ENCODE measurements at places on chromosomes 3 and 15. TPM values are rescaled to one million over a fixed set of nuclear protein-coding genes. Genes with fewer than 3 reads are reported as not detected.
A peak's percentile ranks its signal among the peaks of the same experiment; 100 is the strongest.

CD86 gene
- total RNA-seq = not detected

GRCh38 chr15:68640791-68641331 is 62.1 kb downstream of the CORO2B start:
- no peak for DNase-seq

DNA sequence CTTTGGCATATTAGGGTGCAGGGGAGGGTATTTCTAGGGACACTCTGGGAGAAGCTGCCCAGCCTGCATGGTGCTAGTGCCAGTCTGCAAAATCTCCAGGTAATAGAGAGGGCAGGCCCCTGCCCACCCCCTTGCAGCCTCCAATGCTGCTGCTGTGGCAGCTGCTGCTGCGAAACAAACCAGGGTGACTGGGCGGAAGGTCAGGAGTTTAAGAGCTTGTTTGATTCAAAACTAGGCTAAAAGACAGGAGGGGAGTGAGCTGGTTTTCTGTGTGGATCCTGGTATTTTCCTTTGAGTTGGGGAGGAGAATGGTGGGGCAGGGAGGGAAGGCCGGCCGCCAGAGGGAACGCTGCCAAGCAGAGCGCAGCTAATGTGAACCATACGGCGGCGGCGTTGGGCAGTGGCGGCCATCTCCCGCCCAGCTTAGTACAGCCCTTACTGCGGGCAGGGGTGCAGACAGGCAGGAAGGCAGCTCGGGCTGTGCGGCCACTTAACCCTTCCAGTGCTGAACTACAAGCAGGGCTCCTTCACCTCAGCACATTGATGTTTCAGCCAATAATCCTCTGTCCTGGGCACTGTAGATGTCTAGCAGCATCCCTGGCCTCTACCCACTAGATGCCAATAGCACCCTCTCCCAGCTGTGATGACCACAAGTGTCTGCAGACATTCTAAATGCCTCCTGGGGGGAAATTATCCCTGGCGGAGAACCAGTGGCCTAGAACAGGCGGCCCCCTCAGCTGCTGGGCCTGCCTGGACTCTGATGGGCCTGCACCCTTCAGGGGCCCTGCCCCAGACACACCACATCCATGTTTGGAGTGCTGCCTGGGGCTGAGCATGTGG is 125.7 kb downstream of the EEFSEC start:
- peak; percentile 67 for DNase-seq

DNA sequence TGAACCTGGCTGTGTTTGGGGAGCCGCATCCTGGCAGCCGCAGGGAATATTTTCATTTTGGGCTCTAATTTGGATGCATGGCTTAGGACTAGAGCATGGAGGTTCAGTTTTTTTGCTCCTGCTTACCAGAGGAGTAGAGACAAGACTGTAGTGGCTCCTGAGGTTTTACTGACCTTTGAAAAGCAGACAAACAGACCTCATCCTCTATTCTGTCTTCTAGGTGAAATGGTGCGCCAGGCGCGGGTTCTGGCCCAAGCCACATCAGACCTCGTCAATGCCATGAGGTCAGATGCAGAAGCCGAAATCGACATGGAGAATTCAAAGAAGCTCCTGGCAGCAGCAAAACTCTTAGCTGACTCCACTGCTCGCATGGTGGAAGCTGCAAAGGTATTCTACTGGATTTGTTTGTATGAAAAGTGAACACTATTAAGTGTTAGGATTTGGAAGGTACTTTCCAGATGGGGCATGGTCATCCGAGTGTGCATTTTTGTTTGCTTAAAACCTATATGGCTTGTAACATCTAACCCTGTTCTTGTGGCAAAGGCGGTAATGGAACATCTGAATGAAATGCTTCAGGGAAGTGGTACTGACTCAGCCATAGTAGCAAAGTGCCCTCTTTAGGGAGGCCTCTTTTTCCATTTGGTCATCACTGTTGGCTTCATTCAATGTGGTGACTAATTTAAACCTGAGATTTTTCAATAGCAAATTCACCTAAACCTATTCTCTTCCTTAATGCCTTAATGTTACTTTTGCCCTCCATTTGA is 330.7 kb upstream of the TPM1 start:
- DNase-seq = peak; percentile 38

NOX5 gene
- 1.1 TPM for total RNA-seq

DNA sequence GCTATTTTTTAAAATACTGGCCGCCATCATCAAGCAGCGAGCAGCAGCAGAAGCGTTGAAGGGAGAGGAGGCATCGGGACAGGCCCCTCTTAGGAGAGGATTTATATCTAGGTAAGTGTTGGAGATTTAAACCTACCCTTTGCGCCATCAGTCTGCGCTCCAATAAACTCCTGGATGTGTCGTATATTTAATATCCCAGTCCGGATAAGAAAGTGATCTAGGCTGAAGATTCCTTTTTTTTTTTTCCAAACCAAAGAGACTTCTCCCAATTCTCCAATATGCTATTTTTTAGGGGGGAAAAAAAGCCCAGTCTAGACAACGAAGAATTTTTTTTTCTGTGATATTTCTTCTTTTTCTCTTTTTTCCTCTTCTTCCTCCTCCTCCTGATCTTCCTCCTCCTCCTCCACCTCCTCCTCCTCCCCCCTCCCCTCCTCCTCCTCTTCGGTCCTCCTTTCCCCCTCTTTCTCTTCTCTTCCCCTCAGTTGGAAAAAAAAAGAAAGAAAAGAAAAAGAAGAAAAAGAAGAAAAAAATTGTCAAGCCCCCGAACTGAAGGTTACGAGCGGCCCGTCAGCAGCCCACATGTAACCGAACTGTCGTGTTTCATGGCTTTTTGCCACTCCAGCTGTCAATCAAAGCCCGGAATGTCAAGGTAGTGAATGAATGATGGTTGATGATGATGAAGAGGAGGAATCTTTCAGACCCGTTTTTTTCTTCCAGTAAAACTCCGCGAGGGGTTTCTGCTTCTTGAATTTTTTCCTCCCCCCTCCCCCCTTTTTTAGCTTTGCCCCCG is 835 bp downstream of the MEIS2 start:
- DNase-seq = peak; percentile 55

DNA sequence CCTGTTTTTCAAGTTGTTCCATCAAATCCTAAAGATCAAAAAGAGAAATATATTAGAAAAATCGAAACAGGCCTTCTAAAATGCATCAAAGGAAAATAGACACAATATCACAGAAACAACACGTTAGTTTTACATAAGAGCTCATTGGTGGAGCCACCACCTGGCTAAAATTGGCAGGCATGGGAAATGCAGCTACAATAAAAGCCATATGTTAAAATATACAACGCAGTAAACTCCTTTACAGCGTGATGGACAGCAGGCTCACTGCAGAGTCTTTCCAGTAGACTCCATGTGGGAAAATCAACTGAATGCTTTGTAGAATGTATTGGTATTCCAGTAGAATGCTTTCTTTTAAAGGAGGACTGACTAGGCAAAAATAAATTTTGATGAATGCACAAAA is 40.9 kb upstream of the MYO5C start:
- no peak for DNase-seq

DNA sequence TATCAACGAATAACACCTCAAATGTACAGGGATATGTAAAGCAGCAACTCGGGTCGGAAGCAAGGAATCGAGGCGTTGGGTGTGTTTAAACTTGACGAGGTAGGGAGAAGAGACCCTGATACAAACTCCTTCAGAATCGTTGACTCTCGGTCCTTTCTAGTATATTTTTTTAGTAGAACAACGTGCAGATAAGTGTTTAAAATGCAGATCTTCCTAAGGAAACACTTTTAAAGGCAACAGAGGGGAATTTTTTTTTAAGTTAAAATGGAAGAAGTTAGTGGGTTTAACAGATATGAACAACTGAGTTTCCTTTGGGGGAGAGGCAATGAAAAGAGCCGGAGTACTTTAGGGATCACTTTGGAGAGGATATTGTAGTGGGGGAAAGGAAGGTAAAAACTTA is 1.1 kb upstream of the KPNA4 start:
- no peak for DNase-seq

DNA sequence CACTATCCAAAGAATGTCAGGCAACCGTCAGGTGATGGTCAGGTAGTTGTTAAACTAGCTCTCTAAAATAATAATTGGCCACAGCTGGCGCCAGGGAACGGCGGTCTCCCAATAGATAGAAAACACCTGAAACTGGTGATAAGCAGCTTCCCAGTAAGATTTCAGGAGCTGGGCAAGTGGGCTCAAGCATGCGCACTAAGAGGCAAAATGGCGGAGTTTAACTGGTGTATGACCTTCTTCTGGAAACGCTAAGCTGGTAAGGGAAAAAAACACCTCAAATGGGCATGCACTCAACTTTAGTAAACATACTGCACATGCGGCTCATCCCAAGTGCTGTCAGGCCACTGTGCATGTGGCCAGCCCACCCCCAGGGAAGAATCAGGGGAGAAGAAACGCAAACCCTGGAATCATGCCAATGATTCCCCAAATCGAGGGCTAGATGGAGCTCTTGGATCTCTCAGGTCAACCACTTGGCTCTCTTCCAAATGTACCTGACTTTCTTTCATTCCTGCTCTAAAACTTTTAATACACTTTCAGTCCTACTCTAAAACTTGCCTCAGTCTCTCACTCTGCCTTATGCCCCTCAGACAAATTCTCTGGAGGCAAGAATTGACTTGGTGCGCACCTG is 195.0 kb downstream of the ZNF621 start:
- DNase-seq = peak; percentile 13

FRMD5 gene
- total RNA-seq = 28.1 TPM

DNA sequence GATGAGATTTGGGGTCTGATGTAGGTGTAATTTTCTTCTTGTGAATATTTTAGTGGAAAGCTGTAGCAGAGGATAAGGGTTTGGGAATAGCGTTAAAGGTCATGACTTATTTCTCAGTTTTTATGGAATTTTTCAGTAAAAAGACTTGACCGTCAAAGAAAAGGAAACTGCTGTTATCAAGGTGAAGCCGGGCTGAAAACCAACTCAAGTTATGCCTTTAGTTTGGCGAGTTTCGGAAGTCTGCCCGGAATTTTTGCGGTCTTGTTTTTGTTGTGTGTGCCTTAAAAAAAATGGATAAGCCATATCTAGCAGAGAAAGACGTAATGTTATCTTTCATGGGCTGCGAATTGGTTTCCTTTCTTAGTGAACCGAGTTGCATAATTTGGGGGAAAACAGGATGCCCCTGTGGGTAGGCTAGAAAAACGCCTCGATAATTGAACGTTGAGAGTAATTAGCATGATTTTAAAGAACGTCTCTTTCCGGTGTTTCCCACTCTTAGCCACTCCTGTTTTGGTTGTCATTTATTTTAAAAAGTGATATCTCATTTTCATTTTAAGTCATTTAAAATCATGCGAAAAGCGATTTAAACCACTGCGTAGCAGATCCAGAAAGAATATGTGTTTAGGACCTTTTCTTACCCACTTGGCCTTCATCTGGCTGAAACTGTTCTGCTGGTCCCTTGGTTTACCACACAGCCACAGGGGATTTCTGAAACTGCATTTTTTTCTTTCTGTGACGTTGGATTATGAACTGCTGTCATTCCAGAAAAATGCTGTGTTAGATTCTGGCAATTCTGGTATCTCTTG is 1.1 kb downstream of the NFKBIZ start:
- peak; percentile 40 for DNase-seq

LINGO1 gene
- 0.10 TPM for total RNA-seq

GRCh38 chr15:42203891-42204290 is 4.2 kb downstream of the VPS39 start:
- peak; percentile 20 for DNase-seq

DNA sequence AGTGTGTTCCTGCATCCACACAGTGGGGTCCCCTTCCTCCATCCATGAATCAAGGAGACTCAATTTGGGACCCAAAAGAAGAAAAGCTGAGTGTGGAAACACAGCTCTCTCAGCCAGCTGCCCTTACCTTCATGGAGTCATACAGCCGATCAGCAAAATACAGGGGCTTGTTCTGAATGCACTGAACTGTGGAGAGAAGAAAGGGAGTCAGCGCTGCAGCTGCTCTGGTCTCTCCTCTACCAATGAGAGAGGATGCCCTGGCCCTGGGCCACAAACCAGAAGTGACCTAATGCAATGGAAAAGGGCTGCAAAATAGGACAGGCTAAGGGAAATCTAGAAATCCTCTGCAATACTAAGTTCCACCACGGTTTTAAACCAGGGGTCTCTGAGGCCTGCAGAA is 46.7 kb downstream of the ANXA2 start:
- no peak for DNase-seq

ONECUT1 gene
- not detected for total RNA-seq

DNA sequence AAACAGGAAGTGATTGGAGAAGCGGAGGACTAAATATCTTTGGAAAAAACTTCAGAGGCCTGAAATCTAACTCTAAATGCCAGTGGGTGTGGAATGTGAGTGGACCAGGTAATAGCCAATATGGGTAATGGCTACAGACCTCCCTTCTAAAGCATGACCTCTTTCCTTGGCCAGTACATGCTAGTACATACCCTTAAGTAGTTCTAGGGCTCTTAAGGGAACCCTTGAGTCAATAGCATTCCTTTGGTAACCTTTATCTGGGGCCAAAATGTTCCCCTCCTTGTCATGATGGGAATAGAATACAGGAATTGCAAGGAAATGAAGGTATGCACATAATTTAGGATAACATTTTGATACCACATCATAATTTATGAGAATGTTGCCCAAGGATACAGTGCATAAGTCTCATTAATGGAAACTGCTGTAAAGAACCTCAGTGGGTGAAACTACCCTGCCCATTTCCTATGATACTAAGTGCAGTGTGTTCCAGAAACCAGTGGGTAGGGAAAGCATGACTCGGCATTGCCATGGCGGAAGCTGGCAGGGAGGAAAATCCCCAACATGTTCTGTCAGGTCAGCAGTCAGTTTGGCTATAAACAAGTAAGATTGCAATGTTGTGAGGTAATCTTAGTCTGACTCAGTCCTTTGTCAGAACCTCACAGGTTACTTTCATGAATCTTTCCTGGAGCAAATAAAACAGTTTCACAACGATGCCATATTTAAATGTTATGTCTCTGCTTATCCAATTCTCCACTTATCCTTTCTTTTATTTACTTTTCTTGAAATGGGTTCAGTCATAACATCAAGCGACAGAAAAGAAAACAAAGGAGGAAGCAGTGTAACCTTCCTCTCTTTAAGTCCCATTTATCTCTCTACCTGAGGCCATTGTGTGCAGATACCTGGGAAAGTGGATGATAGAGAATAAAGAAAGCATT is 23.5 kb upstream of the RAP2B start:
- peak; percentile 99 for DNase-seq

GRCh38 chr3:97662762-97663161 is 101.8 kb upstream of the ARL6 start:
- no peak for DNase-seq

XYLB gene
- 11.0 TPM for total RNA-seq

DNA sequence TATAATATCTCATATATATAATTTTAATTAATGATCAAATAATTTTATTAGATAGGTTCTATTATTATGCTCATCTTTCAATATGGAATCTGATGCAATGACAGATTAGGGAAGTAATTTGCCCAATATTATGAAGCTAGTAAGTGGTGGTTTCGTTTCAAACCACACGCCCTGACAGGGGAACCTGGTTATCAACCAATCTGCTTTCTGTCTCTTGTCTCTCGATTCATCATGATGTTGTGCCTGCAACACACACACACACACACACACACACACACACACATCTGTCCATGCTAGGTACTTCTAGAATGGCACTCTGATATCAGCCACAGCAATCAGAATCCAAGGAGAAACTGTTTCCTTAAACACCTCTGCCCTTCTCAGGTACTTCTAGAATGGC is 128.4 kb downstream of the ZBBX start:
- DNase-seq = no peak

Data from HT1080 (cell line).